ENCODE measurements at places on chromosomes 12 and 14. TPM values are rescaled to one million over a fixed set of nuclear protein-coding genes. Genes with fewer than 3 reads are reported as not detected.

DNA sequence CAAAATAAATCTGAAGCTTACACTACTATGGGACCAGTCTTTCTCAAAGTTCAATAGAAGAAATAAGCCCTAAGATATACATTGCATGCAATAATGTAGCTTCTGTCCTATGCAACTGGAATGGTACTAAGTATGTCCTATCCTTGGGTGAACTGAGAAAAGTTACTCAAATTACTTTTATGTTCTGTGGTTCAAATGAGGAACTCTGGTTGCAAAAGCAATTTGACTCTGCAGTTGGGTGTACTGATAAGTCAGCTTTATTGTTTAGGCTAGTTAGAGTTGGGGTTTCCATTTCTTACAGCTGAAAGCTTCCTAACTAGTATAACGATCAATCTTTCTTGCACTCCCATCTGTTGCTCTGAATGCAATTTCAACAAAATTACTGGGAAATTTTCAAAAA lies 29.2 kb downstream of the GPR135 start:
- DNase-seq = no peak

- no peak for DNase-seq
Observed at GRCh38 chr12:4447151-4447550, 1.5 kb upstream of the FGF6 start.

DNA sequence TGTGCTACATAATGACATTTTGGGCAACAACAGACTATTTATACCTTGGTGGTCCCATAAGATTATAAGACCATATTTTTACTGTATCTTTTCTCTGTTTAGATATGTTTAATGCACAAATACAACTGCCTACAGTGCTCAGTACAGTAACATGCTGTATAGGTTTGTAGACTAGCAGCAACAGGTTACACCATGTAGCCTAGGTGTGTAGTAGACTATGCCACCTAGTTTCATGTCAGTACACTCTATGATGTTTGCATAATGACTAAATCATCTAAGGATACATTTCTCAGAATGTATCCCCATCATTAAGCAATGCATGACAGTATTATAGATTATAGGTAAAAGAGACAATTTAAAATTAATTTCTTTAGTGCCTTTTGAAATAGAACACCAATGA lies 30.7 kb upstream of the CEBPE start:
- no peak for DNase-seq

The IGF1 gene
- total RNA-seq = not detected

The FOXG1 gene
- 0.03 TPM for total RNA-seq

Data from MG63 (cell line).